Suprapubic skin (tissue), 4 donors: ENCODE measurements at places on chromosomes 1 and 21.

DNA sequence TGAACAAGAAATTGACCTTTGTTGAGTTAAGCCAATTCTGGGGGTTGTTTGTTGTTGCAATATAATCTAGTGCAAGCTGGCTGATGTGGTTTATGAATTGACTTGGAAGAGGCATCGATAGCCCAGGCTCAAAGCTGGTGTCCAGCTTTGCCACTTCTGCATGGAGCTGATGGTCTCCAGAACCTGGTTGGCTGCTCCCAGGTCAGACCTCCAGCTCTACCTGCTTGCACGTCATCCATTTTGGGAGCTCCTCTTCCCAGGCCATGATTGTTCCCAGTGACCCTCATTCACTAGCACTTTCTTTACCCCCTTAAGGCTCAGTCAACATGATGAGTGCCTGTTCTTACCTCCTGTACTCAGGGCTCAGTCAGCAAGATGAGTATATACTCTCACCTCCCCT, 5.8 kb upstream of the AJAP1 start:
- no peaks in the 10 kb centered on the region for H3K36me3 ChIP-seq
- no peak for DNase-seq
- no peak overlapping the region for H3K4me3 ChIP-seq
- peaks cover 34% of the 10 kb centered on the region for H3K27me3 ChIP-seq
- H3K4me1 ChIP-seq: peaks cover 2% of the 10 kb centered on the region
- no peak overlapping the region for H3K27ac ChIP-seq

- DNase-seq: no peak
- H3K27me3 ChIP-seq: no peaks in the 10 kb centered on the region
- H3K4me1 ChIP-seq: peaks cover 41% of the 10 kb centered on the region
- peak overlapping the region; percentile 92 for H3K4me3 ChIP-seq
- H3K27ac ChIP-seq: peak overlapping the region; percentile 91
Measured at GRCh38 chr1:169110236-169110635, 3.7 kb downstream of the ATP1B1 start.

DNA sequence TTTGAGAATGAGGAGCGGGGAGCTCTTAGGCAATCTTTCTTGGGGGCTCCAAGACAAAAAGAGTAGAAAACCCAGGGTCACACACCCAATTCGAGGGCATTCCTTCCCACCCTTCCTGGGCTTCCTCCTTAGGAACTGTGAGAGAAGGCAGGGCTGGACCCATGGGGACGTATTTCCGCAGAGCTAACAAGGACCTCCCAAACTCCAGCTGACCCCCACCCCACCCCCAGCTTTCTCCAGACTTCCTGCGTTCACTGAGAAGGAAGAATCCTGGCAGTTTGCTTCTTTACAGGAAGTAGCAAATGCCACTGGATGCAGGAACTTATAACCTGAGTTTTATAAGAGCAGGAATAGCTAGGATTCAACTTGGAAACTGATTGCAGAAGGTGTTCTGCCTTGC, 2.7 kb upstream of the LHX9 start:
- no peak overlapping the region for H3K4me3 ChIP-seq
- DNase-seq: no peak
- no peaks in the 10 kb centered on the region for H3K36me3 ChIP-seq

DNA sequence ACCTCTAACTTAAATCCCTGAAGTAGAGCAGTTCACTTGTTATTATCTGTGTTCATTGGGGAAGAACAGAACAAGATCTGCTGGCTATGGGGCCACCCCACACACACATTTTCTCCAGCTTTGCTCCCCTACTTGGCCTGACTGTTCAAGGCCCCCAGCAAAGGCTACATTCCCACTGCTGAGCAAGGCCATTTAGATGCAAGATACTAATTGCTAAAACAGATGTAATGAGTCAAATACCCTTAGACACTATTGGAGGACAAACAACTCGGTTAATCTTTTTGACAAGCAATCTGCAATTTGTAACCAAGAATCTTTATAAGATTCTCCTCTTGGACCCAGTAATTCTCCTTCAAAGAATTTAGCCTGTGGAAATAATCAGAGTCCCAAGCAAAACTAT, 67.7 kb downstream of the NAV1 start:
- H3K36me3 ChIP-seq: no peaks in the 10 kb centered on the region
- no peak overlapping the region for H3K27ac ChIP-seq
- no peaks in the 10 kb centered on the region for H3K27me3 ChIP-seq
- H3K4me3 ChIP-seq: no peak overlapping the region
- peaks cover 12% of the 10 kb centered on the region for H3K4me1 ChIP-seq

GRCh38 chr1:33583567-33583966, 111.1 kb downstream of the ZSCAN20 start:
- H3K27ac ChIP-seq: no peak overlapping the region
- no peaks in the 10 kb centered on the region for H3K27me3 ChIP-seq
- no peak overlapping the region for H3K4me3 ChIP-seq

GRCh38 chr1:178151831-178152230, 57.9 kb downstream of the RASAL2 start:
- no peaks in the 10 kb centered on the region for H3K4me1 ChIP-seq
- no peak overlapping the region for H3K27ac ChIP-seq
- no peak for DNase-seq
- no peaks in the 10 kb centered on the region for H3K36me3 ChIP-seq

GRCh38 chr1:168099337-168099801, 37.4 kb downstream of the GPR161 start:
- H3K4me1 ChIP-seq: peaks cover 6% of the 10 kb centered on the region
- no peak overlapping the region for H3K27ac ChIP-seq
- no peak for DNase-seq
- H3K27me3 ChIP-seq: no peaks in the 10 kb centered on the region
- peaks cover 17% of the 10 kb centered on the region for H3K36me3 ChIP-seq

GRCh38 chr1:33606272-33606671, 133.8 kb downstream of the ZSCAN20 start:
- H3K4me3 ChIP-seq: no peak overlapping the region
- H3K27me3 ChIP-seq: peaks cover 3% of the 10 kb centered on the region
- no peak for DNase-seq

- H3K4me1 ChIP-seq: peaks cover 3% of the 10 kb centered on the region
- H3K4me3 ChIP-seq: no peak overlapping the region
- no peaks in the 10 kb centered on the region for H3K27me3 ChIP-seq
Measured at GRCh38 chr1:86997538-86997937, 83.1 kb downstream of the HS2ST1 start.

DNA sequence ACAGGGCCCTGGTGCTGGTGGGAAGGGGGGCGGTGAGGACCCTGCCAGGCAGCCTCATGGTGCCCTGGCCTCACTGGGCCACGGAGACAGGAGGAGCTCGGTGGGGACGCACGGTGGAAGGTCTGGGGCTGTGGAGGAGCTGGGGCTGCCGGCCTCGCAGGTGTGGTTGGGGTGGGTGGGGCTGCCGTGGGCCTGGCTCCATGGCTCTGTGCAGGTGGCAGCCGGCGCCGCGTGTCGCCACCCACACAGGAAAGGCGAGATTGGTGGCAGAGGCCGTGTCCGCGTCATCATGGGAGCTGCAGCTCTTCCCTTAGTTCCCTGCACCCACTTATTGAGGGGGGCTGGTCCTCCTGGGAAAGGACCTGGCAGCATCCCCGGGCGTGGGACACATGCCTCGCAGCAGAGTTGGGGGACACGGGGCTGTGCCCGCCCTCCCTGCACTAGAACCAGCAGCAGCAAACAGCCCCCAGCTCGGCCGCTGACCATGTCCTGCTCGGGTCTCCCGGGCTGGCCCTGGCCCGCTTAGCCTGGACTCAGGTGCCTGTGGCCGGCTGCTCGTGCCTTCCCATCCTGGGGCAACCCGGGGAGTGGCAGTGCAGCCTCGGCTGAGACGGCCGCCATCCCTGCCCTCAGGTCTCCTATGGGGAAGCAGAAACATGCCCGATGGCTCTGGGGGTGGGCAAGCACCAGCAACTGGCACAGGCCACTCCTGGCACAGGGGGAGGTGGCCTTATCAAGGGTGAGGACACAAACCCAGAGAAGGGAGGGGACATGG, 7.5 kb upstream of the TTC34 start:
- no peak overlapping the region for H3K27ac ChIP-seq
- no peak overlapping the region for H3K4me3 ChIP-seq
- DNase-seq: no peak

GRCh38 chr1:177130451-177130945, 34.0 kb downstream of the ASTN1 start:
- no peaks in the 10 kb centered on the region for H3K27me3 ChIP-seq
- no peak overlapping the region for H3K4me3 ChIP-seq
- H3K4me1 ChIP-seq: no peaks in the 10 kb centered on the region
- H3K27ac ChIP-seq: no peak overlapping the region

DNA sequence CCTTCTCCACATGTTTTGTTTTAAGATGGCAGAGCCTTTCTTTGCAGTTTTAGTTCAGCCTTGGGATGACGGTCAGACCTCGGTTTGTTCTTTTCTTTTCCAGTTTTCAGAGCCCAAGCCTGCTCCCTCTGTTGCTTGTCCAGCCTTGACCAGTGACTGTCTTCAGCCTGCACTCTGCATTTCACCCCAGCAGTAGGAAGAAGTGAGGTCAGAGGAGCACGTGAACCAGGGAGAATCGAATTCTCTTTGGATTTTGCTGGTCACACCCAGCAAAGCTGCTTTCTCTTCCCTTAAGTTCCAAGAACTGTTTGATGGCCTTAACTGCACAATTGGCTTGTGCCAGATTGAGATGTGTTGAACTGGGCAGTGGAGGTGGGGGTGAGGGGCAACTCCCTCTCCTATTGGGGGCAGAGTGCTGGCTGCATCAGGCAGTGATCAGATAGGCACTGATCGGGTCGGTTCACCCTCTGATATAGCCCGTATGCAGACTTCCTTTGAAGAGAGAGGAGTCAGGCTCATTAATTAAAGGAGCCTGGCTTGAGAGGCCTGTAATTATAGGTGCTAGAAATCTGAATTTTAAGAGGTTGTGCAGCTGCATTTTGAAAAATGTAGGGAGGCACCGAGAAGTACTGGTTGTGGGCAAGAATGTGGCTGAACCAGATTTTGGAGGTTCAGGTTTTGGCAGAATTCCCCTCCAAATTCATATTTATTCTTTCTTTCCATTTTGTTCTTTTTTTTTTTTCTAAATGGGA, 42.4 kb downstream of the PEX14 start:
- peaks cover 53% of the 10 kb centered on the region for H3K4me1 ChIP-seq
- no peak for DNase-seq
- H3K27me3 ChIP-seq: no peaks in the 10 kb centered on the region
- peak overlapping the region; percentile 57 for H3K27ac ChIP-seq
- H3K36me3 ChIP-seq: no peaks in the 10 kb centered on the region
- no peak overlapping the region for H3K4me3 ChIP-seq

DNA sequence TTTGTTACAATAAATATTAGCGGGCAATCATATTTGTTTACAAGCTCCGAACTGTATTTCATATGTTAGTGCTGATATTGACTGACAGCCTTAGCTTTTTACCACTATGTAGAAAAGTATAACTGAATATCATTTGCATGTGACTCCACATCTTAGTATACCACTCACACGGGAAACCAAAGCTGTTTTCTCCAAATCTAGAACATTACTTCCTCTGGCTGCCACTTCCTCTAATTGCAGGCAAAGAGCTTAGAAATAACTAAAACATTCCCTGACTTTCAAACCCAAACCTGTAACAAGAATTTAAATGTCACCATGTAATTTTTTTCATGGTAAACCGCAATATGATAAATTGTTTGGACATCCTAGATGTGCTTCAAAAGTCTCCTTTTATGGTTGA, 174.7 kb downstream of the LBR start:
- H3K4me1 ChIP-seq: no peaks in the 10 kb centered on the region
- no peaks in the 10 kb centered on the region for H3K27me3 ChIP-seq
- H3K27ac ChIP-seq: no peak overlapping the region
- H3K4me3 ChIP-seq: no peak overlapping the region
- no peaks in the 10 kb centered on the region for H3K36me3 ChIP-seq

DNA sequence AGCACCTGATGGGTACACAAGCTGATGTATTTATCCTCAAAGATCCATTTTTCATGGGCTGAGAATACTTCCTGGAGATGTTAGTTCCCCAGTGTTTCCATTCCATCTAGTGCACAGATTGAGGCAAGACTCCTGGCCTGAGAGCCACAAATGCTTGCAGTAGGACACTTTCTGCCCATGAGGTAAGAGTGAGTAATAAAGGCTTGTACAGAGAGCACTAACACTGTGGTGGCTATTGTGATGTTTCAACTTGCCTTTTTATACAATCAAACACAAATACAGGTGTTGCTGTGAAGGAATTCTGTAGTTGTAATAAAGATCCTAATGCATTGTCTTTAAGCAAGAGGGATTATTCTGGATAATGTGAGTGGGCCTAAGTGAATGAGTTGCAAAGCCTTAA, 186.1 kb upstream of the ADAMTS5 start:
- H3K4me1 ChIP-seq: no peaks in the 10 kb centered on the region
- H3K36me3 ChIP-seq: no peaks in the 10 kb centered on the region
- no peak overlapping the region for H3K4me3 ChIP-seq
- DNase-seq: no peak
- H3K27ac ChIP-seq: no peak overlapping the region

- no peaks in the 10 kb centered on the region for H3K27me3 ChIP-seq
- DNase-seq: no peak
- peak overlapping the region; percentile 38 for H3K27ac ChIP-seq
- no peak overlapping the region for H3K4me3 ChIP-seq
Measured at GRCh38 chr21:42746593-42747275, 93.3 kb downstream of the PDE9A start.

DNA sequence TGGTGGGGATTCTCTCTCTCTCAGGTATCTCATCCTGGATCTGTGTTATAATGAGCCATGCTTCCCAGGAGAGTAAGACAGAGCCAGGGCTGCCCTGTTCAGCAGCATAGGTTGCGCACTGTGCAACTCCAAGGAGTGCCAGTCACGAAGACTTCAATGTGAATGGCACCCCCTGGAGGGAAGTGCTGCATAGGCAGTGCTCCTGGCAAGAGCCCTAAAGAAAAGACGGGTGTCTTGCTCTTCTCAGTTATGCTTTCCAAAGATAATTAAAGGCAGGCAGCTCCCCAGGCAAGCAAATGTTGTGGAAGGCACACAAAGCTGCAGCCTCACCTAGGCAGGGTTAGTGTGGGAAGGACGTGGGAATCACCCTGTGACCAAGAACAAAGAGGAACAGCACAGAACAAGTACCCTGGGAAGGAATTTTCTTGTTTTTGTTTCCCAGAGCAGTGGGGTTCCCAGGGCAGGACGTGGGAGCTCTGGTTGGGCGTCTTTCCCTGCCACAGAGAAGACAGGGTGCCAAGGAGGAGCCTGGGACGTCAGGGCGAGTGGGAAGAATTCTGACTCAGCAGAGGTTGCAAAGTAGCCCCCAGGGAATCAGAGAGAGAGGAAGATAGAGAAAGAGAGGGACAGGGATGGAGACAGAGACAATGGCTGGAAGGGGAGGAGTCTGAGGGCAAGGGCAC, 120.9 kb downstream of the KCNN3 start:
- H3K4me1 ChIP-seq: peaks cover 15% of the 10 kb centered on the region
- no peak for DNase-seq
- H3K27me3 ChIP-seq: peaks cover 4% of the 10 kb centered on the region
- H3K4me3 ChIP-seq: no peak overlapping the region
- H3K27ac ChIP-seq: no peak overlapping the region
- no peaks in the 10 kb centered on the region for H3K36me3 ChIP-seq

DNA sequence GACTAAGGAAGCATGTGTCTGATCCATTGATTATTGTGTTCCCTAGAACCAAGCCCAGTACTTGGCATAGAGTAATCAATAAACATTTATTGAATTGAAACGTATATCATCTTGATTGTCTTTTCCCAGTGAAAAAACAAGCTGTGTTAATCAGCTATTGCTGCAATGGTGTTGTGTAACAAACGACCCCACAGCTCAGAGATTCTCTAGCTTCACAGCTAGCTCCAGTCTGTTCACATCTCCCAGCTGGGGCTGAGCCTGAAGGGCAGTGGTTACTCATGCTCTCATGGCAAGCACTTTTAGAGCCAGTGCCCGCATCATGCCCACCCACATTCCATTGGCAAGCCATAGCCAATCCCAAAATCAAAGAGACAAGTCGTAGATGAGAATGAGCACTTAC, 237.4 kb upstream of the RAB4A start:
- no peak overlapping the region for H3K4me3 ChIP-seq
- DNase-seq: no peak
- H3K36me3 ChIP-seq: no peaks in the 10 kb centered on the region
